Memory B cell (primary cell): ENCODE measurements at places on chromosomes 12 and 14.

- no peak for DNase-seq
Observed at GRCh38 chr12:44076871-44077270, 241.0 kb downstream of the TMEM117 start.

- no peak for DNase-seq
Observed at GRCh38 chr14:99688210-99688581, 4.1 kb downstream of the CYP46A1 start.

DNA sequence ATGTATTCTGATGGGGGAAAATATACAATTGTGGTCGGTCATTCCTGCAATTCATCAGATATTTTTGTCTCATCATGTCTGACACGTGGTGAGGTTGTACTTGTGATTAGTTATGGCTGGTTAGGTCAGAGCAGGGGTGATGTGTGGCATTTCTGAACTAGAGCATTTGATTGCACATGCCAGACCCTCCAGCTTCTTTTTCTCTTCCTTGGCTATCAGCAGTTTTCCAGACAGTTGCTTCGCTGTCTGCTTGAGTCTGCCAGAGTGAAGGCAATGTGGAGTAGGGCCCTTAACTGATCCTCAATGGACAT, 25.9 kb downstream of the TMEM117 start:
- DNase-seq: no peak

- DNase-seq: no peak
Observed at GRCh38 chr12:53623548-53624385, 2.4 kb downstream of the ATF7 start.

DNA sequence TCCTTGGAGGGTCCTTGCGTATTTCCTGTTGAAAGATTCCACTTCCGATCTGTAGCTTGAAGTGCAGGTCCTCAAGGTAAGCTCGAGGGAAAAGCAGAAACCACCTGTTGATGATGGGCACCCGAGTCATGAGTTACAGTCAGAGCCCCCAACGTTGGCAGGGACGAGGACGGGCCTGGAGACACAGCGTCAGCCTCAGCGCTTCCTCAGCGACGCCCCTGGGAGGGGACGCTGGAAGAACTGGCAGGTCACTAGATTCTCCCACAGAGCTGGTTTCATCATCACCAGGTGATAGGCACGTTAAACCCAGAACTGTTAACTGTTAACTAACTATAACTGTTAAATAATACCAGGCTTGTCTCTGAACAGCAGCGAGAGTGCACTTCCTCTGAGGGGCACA, 101.8 kb downstream of the TNFAIP2 start:
- no peak for DNase-seq

DNA sequence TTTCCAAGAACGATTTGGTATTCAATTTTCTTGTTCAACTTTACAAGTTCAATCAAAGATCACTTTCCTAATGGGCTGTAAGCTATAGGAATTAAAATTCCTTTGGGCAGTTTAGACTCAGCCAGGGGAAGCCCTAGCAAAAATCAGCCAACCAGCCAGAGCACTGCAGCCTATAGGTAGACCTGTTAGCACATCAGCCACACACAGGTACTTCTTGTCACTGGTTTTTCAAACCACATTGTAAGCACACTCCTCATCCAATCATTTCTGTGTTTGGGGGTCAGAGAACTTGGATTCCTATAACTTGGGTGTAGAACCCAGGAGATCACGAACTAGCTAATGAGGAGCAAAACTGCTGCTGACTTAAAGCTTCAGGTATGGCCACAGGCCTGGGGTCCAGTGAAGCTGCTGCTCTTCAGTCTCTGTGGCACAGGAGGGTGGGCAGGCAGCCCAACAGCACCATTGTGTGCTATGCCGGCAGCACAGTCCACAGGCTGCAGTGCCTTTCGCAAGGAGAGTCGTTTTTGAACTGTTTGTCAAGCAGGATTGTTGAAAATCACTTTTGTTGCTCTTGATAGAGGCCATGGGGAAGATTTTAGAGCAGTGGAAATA, 87.3 kb upstream of the RFX4 start:
- DNase-seq: no peak

- DNase-seq: no peak
Observed at GRCh38 chr12:2844786-2845185, 10.0 kb upstream of the NRIP2 start.

DNA sequence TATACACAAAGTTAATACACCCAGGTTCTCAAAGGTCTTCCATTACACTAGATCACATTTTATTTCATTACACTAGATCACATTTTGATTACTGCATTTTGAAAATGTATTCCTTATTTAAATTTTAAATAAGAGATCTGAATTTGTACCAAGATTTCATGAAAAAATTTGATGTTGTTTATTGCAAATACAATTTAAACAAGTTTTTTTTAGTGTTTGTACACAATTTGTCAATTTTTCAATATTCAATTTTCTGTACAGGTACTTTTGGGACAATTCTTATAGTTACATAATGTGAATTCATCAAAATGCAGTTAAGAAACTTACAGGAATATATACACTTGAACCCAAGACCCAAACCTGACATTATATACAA, 14.3 kb downstream of the SLC38A2 start:
- no peak for DNase-seq

GRCh38 chr14:102973706-102974285, 51.3 kb downstream of the AMN start:
- no peak for DNase-seq

- DNase-seq: no peak
Observed at GRCh38 chr14:88937706-88938105, 113.3 kb downstream of the TTC8 start.

DNA sequence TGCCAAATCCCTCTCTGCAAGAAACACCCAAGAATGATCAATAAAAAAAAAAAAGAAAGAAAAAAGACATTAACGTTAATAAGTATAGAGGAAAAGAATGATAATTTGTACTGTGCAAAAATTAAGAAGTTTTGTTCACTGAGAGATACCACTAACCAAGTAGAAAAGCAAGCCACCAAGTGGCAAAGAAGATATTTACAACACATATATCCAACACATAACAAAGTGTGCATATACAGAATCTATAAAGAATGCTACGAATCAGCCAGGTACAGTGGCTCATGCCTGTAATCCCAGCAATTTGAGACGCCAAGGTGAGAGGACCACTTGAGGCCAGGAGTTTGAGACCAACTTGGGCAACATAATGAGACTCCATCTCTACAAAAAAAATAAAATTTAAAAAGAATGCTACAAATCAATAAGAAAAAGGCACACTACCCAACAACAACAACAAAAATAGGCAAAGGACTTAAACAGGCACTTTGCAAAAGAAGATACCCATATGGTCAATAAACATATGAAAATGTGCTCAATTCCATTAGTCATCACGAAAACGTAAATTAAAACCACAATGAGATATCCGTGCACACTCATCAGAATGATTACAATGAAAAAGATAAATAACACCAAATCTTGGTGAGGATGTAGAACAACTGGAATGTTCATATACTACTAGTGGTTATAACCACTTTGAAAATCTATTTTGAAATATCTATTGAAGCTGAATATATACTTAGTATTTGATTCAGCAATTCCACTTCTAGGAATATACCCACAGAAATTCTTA, 19.8 kb downstream of the GALNT4 start:
- no peak for DNase-seq

- peak; percentile 73 for DNase-seq
Observed at GRCh38 chr12:48183091-48183875, at the start of gene CCDC184. Gene CCDC184 (plus strand): TSS chr12:48183644. CDS start chr12:48184123, 479 bp downstream.

- no peak for DNase-seq
Observed at GRCh38 chr12:10453156-10453555, at the start of gene KLRC1. Gene KLRC1 (minus strand): TSS chr12:10453377. CDS start chr12:10451156, 2,221 bp downstream.

- no peak for DNase-seq
Observed at GRCh38 chr12:48631071-48631470, 51.0 kb downstream of the KANSL2 start.

GRCh38 chr12:108568338-108569154, 6.2 kb downstream of the ISCU start:
- peak; percentile 65 for DNase-seq

DNA sequence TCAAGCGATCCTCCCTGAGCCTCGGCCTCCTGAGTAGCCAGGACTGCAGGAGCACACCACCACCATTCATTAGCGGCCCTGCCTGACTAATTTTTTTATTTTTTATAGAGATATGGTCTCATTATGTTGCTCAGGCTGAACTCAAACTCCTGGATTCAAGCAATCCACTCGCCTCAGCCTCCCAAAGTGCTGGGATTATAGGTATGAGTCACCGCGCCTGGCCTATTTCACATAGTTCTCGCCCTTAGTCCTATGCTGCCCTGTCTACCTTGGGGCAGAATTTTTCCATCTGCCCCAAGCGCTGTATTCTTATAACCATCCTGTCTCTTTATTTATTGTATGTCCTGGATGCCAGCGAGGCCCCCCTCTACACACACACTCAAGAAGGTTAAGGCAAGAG, 50.9 kb upstream of the BCL2L14 start:
- DNase-seq: no peak
